ENCODE measurements at places on chromosomes 12 and 14. TPM values are rescaled to one million over a fixed set of nuclear protein-coding genes. Genes with fewer than 3 reads are reported as not detected.

Gene MYH7
- total RNA-seq, result not detected

Gene BEGAIN
- total RNA-seq, result 0.99 TPM

Gene PTCSC3
- total RNA-seq, result not detected

Gene PROX2
- not detected for total RNA-seq

DNA sequence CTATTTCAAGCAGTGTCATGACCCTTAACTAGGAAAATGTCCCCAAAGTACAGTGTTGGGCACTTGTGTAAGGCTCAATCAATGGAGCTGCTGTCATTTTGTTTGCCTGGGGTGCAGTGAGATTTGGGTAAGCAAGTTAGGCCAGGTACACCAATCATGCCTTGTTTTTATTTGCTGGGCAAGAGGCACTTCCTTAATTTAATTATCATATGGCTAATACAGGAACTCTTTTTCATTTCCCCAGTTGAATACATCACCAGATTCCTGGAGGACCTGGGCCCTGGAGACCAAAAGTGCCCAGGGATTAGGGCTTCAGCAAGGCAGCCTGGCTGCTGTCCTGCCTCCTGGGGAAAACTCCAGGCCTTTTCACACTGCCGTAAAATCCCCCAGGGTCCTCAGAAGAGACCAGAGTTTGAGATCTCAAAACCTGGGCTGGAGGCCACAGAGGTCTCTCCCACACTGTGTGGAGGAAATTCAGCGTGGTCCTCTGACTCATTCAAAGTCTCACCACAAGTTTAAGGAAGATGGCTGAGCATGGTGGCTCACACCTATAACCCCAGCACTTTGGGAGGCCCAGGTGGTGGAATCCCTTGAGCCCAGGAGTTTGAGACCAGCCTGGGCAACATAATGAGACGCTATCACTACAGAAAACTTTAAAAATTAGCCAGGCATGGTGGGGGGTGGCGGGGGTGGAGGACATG, 28.4 kb upstream of the FOXN3 start:
- H3K4me1 ChIP-seq, result peaks cover 4% of the 10 kb centered on the region
- H3K36me3 ChIP-seq, result no peaks in the 10 kb centered on the region
- no peak for DNase-seq
- H3K27me3 ChIP-seq, result no peaks in the 10 kb centered on the region
- no peak overlapping the region for H3K27ac ChIP-seq

DNA sequence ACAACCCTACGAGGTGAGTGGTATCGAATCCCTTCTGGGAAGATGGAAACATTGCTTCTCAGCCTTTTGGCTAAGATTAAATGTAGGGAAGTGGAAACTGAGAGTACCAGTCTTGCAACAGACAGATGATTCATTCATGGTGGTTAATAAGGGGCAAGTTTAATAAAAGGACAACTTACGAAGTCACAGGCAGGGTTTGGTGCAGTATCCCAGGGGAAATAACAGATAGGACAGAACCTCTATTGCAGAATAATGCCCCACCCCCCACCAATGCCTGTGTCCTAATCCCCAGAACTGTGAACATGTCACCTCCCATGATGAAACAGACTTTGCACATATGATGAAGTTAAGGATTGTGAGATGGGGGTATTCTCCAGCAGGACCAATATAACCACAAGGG, 212.5 kb downstream of the TBX5 start:
- H3K27me3 ChIP-seq, result no peaks in the 10 kb centered on the region
- no peak overlapping the region for H3K27ac ChIP-seq
- no peaks in the 10 kb centered on the region for H3K4me1 ChIP-seq
- no peaks in the 10 kb centered on the region for H3K36me3 ChIP-seq

GRCh38 chr12:46354111-46354801, 18.3 kb downstream of the SLC38A2 start:
- H3K27ac ChIP-seq, result no peak overlapping the region
- DNase-seq, result no peak
- H3K4me3 ChIP-seq, result no peak overlapping the region
- H3K27me3 ChIP-seq, result no peaks in the 10 kb centered on the region

DNA sequence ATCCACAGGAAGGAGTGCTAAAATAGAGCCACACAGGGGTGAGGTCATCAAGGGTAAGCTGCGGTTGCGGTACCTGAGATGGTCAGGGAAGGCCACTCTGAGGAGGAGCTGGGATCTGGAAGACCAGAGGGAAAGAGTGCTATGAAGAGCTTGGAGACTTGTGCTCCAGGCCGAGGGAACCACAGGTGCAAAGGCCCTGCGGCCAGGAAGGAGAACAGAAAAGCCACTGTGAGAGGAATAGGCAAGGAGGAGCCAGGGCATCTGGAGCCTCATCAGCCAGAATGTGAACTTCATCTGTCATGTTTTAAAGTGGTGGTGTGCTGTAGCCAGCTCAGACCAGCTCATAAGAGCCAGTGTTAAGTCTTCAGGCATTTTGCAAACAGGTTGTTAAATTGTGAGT, 5.5 kb upstream of the CCDC197 start:
- no peak overlapping the region for H3K27ac ChIP-seq
- H3K4me3 ChIP-seq, result no peak overlapping the region
- no peaks in the 10 kb centered on the region for H3K36me3 ChIP-seq
- no peaks in the 10 kb centered on the region for H3K4me1 ChIP-seq
- DNase-seq, result no peak
- H3K27me3 ChIP-seq, result no peaks in the 10 kb centered on the region

DNA sequence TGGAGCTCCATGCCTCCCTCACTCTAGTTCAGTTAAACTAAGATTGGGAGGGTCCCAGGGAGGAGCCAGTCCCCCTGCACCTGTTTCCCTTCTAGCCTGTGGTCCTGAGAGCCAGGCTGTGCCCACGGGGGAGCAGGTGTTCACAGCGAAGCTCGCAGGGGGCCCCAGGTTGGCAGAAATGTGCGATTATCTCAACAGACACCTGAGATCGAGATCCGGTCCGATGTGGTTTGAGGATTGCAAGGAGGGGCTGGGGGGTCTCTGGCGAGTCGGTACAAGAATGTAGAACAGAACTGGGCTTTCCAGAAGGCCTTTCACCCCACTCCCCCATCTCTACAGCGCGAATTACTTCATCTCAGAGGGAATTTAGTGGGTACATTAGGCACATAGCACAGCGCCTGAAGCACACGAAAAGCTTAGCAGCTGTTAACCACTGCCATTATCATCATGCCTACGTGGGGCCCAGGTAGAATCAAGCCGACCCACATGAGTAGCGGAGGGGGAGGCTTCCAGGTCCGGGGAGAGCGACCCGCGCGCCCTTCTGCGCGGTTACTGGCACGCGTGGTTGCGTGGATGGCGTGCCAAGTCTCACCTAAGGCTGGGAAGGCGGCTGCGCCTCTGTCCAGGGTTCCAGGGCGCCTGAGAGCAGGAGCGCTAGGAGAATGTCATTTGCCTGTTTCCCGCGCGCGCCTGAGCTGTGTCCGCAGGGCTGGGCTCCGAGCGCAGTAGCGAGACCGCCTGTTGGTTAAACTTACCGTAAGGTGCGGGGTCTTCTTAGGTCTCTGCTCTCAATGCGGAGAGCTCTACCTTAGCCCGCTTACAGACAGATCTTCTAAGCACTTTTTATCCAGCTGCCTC, 1539.5 kb upstream of the TMEM132C start:
- H3K4me3 ChIP-seq, result no peak overlapping the region
- no peak for DNase-seq
- no peaks in the 10 kb centered on the region for H3K4me1 ChIP-seq
- no peaks in the 10 kb centered on the region for H3K36me3 ChIP-seq
- H3K27ac ChIP-seq, result no peak overlapping the region

DNA sequence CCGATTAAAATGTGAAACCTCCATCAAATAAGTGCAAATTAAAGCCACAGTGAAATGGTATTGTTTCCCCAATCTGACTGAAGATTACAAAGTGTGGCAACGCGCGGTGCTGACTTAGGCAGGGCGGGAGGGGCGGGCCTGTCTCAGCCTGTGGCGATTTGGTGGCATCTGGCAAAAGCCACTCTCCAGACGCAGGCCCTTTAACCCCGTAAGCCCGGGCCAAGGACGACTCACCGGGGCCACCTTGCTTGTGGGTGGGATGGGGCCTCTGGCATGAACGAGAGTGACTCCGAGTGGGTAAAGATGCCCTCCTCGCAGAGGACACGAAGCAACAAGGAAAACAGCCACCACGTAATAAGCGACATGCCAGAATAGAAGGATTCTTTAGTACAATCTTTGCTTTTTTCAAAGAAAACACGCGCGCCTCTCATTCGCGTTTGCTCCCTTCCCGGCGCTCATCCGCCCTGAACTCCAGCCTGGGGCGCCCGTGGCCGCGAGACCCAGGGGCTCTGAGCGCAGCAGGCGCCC, 815 bp downstream of the DEGS2 start:
- no peak for DNase-seq
- peaks cover 5% of the 10 kb centered on the region for H3K4me1 ChIP-seq
- H3K27me3 ChIP-seq, result peaks cover 14% of the 10 kb centered on the region
- H3K36me3 ChIP-seq, result no peaks in the 10 kb centered on the region

DNA sequence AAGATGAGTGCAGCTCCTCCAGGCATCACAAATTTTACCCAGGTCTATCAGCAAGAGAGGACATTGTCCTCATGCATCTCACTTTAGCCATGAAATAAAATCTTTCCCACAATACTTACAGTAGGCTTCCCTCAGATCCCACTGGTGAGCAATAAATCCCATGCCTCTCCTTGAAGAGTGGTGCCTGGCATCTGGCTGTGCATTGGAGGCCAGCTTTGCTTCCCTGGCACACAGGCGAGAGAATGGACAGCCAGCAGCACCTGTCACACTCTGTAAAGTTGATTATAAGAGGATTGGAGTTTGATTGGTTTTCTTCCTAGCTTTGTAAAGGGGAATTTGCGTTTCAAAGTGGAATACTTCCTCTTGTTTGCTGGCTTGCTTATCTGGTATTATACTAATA, 1153.9 kb downstream of the AACS start:
- no peaks in the 10 kb centered on the region for H3K4me1 ChIP-seq
- H3K36me3 ChIP-seq, result no peaks in the 10 kb centered on the region
- no peak overlapping the region for H3K4me3 ChIP-seq
- no peak overlapping the region for H3K27ac ChIP-seq
- DNase-seq, result no peak

DNA sequence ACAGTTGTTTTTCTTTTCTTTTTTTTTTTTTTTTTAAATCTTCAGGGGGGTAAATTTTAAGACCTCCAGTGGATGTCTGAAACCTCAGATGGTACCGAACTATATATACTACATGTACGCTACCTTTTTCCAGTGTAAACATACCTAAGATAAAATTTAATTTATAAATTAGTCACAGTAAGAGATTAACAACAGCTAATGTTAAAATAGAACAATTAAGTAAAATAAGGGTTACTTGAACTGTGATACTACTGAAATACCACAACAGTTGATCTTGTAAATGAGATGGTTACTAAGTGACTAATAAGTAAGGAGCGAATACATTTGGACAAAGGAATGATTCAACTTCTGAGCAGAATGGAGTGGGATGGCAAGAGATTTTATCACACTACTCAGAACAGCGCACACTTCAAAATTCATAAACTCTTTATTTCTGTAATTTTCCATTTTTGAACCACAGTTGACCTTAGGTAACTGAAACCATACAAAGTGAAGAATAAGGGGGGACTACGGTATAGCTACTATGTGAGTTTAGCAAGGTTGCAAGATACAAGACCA, 80.5 kb upstream of the PCED1B start:
- no peaks in the 10 kb centered on the region for H3K27me3 ChIP-seq
- no peaks in the 10 kb centered on the region for H3K36me3 ChIP-seq
- no peak overlapping the region for H3K27ac ChIP-seq
- H3K4me3 ChIP-seq, result no peak overlapping the region
- DNase-seq, result no peak
- H3K4me1 ChIP-seq, result no peaks in the 10 kb centered on the region

GRCh38 chr12:54631988-54632728, 2.5 kb downstream of the LACRT start:
- H3K36me3 ChIP-seq, result no peaks in the 10 kb centered on the region
- no peak overlapping the region for H3K4me3 ChIP-seq
- no peak for DNase-seq

- H3K27ac ChIP-seq, result no peak overlapping the region
- H3K4me1 ChIP-seq, result no peaks in the 10 kb centered on the region
- H3K4me3 ChIP-seq, result peak overlapping the region; percentile 63
- DNase-seq, result no peak
- H3K27me3 ChIP-seq, result peaks cover 13% of the 10 kb centered on the region
These were observed 82.6 kb upstream of the HMGA2 start for GRCh38 chr12:65741656-65742017.

- no peak for DNase-seq
- peak overlapping the region; percentile 15 for H3K27ac ChIP-seq
- no peaks in the 10 kb centered on the region for H3K4me1 ChIP-seq
- H3K4me3 ChIP-seq, result peak overlapping the region; percentile 73
- no peaks in the 10 kb centered on the region for H3K36me3 ChIP-seq
These were observed 106.1 kb downstream of the PRICKLE1 start for GRCh38 chr12:42483521-42483790.

GRCh38 chr14:21070610-21071224, 613 bp downstream of the ARHGEF40 start:
- peak overlapping the region; percentile 68 for H3K4me3 ChIP-seq
- peaks cover 14% of the 10 kb centered on the region for H3K4me1 ChIP-seq
- H3K27me3 ChIP-seq, result no peaks in the 10 kb centered on the region
- peak overlapping the region; percentile 90 for H3K27ac ChIP-seq

DNA sequence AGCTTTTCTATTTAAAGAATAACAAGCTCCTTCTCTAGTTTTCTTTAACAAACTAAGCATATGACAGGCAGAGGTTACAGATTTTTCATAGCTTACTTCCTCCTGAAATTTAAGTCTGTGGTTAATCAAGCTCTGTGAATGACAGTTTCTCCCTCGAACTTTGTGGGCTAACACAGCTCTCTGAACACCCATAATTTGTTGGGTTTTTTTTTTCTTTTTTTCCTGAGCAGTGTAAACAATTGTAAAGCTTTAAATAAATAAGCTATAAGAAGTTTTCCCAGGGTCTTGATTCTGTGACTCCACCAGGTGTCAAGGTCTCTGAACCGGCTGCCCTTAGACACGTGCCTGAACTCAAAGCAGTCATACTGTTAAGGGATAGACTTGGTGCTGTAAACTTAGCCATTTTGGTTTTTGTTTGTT, 128.1 kb upstream of the AMIGO2 start:
- DNase-seq, result no peak
- H3K27me3 ChIP-seq, result no peaks in the 10 kb centered on the region
- H3K4me1 ChIP-seq, result no peaks in the 10 kb centered on the region

GRCh38 chr14:50335389-50335788, 23.3 kb downstream of the DMAC2L start:
- H3K27ac ChIP-seq, result peak overlapping the region; percentile 60
- no peaks in the 10 kb centered on the region for H3K4me1 ChIP-seq
- H3K4me3 ChIP-seq, result no peak overlapping the region
- DNase-seq, result peak; percentile 72
- no peaks in the 10 kb centered on the region for H3K36me3 ChIP-seq
- H3K27me3 ChIP-seq, result no peaks in the 10 kb centered on the region

- no peaks in the 10 kb centered on the region for H3K36me3 ChIP-seq
- no peaks in the 10 kb centered on the region for H3K27me3 ChIP-seq
- no peaks in the 10 kb centered on the region for H3K4me1 ChIP-seq
- H3K4me3 ChIP-seq, result no peak overlapping the region
These were observed 58.3 kb downstream of the CCNK start for GRCh38 chr14:99539491-99539890.

GRCh38 chr12:24562771-24563431, 386.0 kb downstream of the BCAT1 start:
- peak overlapping the region; percentile 33 for H3K4me3 ChIP-seq
- H3K27me3 ChIP-seq, result peaks cover 24% of the 10 kb centered on the region
- H3K36me3 ChIP-seq, result no peaks in the 10 kb centered on the region

- H3K4me3 ChIP-seq, result no peak overlapping the region
- no peaks in the 10 kb centered on the region for H3K36me3 ChIP-seq
- no peaks in the 10 kb centered on the region for H3K4me1 ChIP-seq
- no peak for DNase-seq
These were observed 50.1 kb downstream of the RFX4 start for GRCh38 chr12:106632797-106633450.

GRCh38 chr12:70190262-70191010, 52.8 kb upstream of the CNOT2 start:
- no peaks in the 10 kb centered on the region for H3K36me3 ChIP-seq
- no peak overlapping the region for H3K4me3 ChIP-seq
- no peak overlapping the region for H3K27ac ChIP-seq
- H3K27me3 ChIP-seq, result no peaks in the 10 kb centered on the region
